ENCODE measurements at places on chromosomes 4 and X. TPM values are rescaled to one million over a fixed set of nuclear protein-coding genes. Genes with fewer than 3 reads are reported as not detected.

The XAGE2 gene
- not detected for total RNA-seq

DNA sequence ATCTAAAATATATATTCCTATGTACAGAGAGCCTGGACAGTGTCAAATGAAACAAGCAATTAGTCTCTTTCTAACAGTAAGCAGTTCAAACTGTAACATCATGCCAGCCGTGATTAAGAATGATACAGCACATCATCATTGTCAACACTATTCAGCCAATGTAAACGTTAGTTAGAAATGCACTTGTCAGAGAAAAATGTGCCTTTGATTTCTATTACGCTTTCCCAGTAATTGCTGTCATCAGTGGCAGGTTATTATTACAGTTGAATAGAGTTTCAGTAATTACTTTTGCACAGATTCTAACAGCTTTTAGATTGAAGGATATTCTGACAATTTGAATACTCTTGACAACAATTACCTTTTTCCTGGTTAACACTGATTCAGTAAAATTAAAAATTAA, 1007.1 kb downstream of the SH3BGRL start:
- H3K4me3 ChIP-seq: no peak overlapping the region
- H3K27ac ChIP-seq: no peak overlapping the region
- no peaks in the 10 kb centered on the region for H3K36me3 ChIP-seq
- H3K4me1 ChIP-seq: no peaks in the 10 kb centered on the region

The PDE6B gene
- total RNA-seq: 12.3 TPM

DNA sequence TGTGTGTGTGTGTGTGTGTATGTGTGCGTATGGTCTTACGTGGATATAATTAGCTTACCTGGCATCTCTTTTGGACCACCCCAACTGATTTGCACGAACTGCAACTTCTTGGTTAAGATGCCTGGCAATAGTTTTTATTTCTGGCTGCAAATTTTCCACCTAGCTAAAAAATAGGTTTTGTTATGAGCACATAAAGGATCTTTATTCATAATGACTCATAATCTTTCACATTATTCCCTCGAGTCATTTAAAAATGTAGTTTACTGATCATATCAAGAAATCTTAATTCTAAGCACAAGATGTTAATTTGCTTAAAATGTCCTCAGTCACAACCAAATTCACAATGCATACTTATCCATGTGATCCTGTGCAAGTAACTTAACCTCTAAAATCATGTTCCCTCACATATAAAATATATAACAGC, 1.5 kb downstream of the COX18 start:
- H3K27ac ChIP-seq: peak overlapping the region; percentile 99
- peaks cover 30% of the 10 kb centered on the region for H3K36me3 ChIP-seq
- DNase-seq: peak; percentile 12
- H3K4me3 ChIP-seq: peak overlapping the region; percentile 71

The DCLK2 gene
- 1.9 TPM for total RNA-seq
